Activated CD8-positive, alpha-beta T cell treated with anti-CD3 and anti-CD28 coated beads, Interleukin-2, amount 10 ng/mL, durations not matched to agents 7 days and 5 days (primary cell): ENCODE measurements at places on chromosomes 3 and 15. TPM values are rescaled to one million over a fixed set of nuclear protein-coding genes. Genes with fewer than 3 reads are reported as not detected.

SI gene
- total RNA-seq, result not detected

PRTG gene
- total RNA-seq, result not detected

PATL2 gene
- total RNA-seq, result 27.4 TPM

CKMT1A gene
- total RNA-seq, result not detected

LEKR1 gene
- 0.68 TPM for total RNA-seq

TMEM266 gene
- total RNA-seq, result not detected

RASGRP1 gene
- 165 TPM for total RNA-seq

TNFAIP8L3 gene
- not detected for total RNA-seq

POPDC2 gene
- total RNA-seq, result 4.8 TPM

RTP3 gene
- not detected for total RNA-seq

GNB4 gene
- 6.7 TPM for total RNA-seq

SIDT1 gene
- 34.8 TPM for total RNA-seq

ATP8B4 gene
- 39.2 TPM for total RNA-seq

FILIP1L gene
- 1.7 TPM for total RNA-seq

GRK7 gene
- not detected for total RNA-seq

CKMT1B gene
- not detected for total RNA-seq

HIGD2B gene
- 0.24 TPM for total RNA-seq

IMPG2 gene
- total RNA-seq, result 0.29 TPM

BCL2A1 gene
- 23.1 TPM for total RNA-seq

CLDN18 gene
- total RNA-seq, result not detected

WDR72 gene
- total RNA-seq, result not detected

EXD1 gene
- total RNA-seq, result not detected

SKOR1 gene
- total RNA-seq, result 0.21 TPM

DNAJC17 gene
- total RNA-seq, result 42.9 TPM

TGM4 gene
- not detected for total RNA-seq

ISL2 gene
- 0.37 TPM for total RNA-seq
